Uterus (tissue), 4 donors: ENCODE measurements at places on chromosomes 7 and 10. TPM values are rescaled to one million over a fixed set of nuclear protein-coding genes. Genes with fewer than 3 reads are reported as not detected.

The IQUB gene
- total RNA-seq: not detected

The ACTR3C gene
- total RNA-seq: 8.6 TPM

The WDFY4 gene
- 0.26 TPM for total RNA-seq

The SFTPA1 gene
- not detected for total RNA-seq

The GRM3 gene
- not detected for total RNA-seq

The UNC5B gene
- total RNA-seq: 12.0 TPM

The TSPAN12 gene
- total RNA-seq: 3.1 TPM

The GHRHR gene
- total RNA-seq: not detected

DNA sequence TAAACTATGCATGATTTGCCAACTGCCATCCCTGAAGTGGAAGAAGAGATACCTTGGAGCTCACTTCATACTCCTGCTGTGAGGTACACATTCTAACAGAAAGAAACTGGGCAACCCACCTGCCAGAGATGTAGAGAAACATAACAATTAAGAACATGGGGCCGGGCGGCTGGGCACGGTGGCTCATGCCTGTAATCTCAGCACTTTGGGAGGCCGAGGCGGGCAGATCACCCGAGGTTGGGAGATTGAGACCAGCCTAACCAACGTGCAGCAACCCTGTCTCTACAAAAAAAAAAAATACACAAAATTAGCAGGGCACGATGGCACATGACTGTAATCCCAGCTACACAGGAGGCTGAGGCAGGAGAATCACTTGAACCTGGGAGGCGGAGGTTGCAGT is 402.6 kb upstream of the ANKRD30A start:
- no peak for DNase-seq

- DNase-seq: peak; percentile 36
Measured at GRCh38 chr10:127408733-127409132, 140.4 kb upstream of the NPS start.

DNA sequence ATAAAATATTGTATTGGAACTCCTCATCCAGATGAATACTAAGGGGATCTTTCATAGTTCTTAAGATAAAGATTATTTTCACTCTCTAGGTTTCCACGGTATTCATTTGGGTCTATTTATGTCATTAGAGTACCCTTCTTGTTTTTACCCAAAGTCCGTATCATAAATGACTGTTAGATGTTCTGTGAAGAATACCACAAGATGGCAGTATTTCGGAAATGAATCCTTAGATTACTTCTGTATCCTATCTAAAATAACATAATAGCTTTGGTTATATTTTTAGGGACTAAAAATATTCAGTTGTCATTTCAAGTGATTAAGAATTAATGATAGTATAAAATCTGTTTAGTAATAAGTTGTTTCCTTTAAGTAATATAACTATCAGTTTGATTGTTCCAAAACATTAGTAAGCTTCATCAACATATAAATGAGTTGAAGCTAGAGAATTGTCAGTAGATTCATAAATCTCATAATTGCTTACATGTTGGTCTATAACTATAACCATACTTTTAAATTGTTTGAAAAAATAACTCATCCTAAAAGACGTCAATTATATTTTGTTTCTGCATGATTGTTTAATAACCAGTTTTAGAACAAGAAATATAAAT is 337.5 kb upstream of the KCND2 start:
- DNase-seq: no peak

GRCh38 chr10:86798611-86799010 is 42.2 kb downstream of the BMPR1A start:
- no peak for DNase-seq

DNA sequence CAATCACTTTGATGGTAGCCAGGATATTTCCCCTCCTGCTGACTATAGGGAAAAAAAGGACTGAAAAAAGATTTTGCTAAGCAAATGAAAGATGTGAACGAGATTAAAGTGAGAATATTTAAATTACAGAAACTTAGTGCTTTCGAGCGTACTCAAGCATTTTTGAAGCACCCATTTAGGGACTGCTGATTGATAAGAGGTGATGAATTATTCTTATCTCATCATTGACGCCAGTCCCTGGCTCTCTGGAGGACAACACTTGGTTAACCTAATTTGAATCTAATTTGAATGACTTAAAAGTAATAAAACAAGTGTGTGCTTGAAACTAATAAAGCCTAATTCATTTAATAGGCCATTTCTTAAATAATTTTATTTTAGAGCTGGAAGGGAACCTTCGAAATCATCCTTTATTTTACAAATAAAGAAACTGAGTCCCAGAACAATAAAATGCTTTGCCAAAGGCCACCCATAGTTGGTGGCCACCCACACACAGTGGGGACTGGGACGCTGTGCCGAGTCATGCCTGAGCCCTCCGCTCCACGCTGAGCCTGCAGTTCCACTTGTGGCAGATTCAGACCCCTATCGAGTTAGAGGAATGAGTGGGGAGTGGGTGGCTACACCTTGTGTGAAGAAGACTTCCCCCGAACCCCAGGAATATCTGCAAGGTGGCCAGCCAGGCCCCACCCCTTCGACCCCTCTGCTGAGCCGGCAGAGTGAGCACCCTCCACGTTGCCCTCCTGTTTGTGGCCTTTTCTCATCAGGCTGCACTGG is 61.1 kb upstream of the SAMD8 start:
- peak; percentile 8 for DNase-seq

- no peak for DNase-seq
Measured at GRCh38 chr10:80464557-80465450, 10.7 kb downstream of the TSPAN14 start.

DNA sequence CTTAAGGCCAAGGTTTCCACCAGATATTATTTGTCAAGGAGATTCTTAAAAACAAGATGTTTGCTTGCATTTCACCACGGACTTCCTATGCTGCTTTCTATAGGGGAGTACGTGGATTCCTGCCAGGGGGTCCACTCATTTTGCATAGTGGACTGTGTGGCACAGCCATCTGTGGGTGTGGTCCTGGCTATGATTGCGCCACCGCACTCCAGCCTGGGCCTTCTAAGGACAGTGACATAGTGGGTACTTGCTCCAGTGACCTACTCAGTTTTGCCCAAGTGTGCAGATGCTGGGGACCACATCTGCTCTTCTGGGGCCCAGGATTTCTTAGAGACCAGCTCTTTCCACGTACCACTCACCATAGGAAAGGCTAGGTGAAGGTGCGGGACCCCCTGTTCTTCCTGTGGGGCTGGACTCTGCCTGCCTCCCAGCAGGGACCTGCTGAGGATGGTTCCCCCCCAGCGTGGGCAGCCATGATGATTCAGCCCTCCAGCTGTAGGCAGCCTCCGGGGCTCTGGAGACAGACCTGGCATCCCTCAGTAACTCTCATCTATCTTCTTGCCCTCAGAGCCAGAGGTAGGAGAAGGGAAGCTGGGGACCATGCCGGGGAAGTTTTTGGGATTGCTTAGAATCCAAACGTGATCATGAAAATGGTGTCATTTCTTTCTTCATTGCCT is 42.9 kb downstream of the HK1 start:
- no peak for DNase-seq

DNA sequence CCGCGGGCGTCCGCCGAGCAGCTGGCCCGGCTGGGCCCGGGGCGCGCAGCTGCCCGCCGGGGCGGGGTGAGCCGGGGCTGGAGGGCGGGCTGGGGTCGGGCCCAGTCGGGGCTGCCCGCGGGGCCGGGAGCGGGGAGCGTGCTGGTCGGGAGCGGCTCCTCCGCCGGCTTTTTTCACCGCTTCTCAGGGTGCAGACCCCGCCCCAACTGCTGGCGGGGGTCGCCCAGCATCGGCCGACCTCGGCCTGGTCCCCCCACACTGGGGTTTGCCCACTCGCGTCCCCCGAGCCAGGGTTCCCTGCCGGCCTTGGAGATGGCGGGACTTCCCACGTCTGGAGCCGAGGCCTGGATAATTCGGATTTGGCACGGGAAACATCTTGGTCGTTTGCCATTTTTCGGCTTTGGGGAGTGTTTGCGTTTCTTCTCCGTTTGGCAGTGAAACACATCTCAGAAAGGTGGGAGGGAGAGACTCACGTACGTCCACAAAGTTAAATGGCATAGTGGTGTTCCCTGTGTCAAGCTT is 432 bp downstream of the TMEM248 start:
- peak; percentile 31 for DNase-seq

- no peak for DNase-seq
Measured at GRCh38 chr7:30032310-30033125, 4.3 kb downstream of the PLEKHA8 start.

DNA sequence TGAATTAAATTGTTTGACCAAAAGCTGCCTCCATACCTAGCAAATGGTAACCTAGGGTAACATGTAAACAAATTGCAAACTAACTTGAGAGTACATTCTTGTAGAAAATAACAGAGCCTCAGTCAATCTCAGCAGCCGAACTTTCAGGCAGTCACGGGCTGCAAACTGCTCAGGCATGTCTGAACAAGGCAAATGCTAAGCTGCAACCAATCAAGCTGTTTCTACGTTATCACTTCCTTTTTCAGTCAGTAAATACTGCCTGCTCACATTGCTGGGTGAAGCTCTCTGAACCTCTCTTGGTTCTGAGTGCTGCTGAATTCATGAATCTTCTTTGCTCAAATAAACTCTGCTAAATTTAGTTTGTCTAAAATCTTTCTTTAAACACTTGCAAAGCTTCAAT is 1212.4 kb downstream of the SORCS1 start:
- no peak for DNase-seq

DNA sequence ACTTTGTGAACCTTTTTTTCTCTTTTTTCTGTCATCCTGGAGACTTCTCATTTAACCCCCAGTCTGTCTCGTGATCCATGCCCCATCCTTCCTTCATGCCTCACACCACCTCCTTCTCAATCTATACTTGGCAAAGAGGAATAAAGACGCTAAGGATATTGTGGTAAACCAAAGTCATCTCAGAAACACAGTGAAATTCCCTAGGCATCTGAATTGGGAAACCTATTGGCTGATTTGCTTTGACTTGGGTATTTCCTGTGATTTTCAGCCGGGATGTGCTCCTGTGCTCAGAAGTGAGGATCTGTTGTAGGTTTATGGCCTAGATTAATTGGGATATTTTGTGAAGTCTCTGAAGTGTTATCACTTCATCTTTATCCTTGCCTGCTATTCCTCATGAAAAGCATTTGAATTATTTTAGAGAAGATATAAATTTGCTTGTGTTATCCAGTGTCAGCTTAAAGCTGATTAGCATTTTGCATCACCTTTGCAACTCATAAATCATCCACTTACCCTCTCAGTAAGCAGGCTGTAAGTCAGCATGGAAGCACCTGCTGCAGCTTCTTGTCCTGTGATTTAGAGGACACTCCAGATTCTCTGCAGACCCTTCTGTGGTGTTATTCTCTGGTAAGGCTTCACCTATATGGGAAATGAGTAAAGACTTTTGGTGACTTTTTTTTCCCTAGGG is 138.0 kb downstream of the AUTS2 start:
- no peak for DNase-seq

- no peak for DNase-seq
Measured at GRCh38 chr10:43963793-43964425, 315.2 kb upstream of the ZNF32 start.

GRCh38 chr10:92573091-92573797 is 649 bp downstream of the IDE start:
- DNase-seq: peak; percentile 24

DNA sequence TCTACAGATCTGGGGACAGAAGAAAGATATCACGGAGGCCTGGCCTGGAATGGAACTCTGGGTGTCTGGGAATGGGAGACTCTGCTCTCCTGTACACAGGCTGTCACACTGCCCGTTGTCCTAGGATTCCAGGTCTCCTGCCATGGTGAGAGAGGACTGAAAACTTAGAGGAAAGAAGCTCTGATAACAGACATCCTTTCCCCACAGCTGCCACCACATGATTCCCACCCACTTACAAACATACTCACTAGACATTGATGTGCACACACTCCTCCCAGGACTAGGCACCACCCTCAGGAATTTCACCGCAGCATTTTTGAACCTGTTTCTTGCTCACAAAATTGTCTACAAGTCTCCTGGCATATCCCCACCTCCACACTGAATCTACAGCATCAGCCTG is 5.7 kb downstream of the ZNF92 start:
- DNase-seq: no peak

DNA sequence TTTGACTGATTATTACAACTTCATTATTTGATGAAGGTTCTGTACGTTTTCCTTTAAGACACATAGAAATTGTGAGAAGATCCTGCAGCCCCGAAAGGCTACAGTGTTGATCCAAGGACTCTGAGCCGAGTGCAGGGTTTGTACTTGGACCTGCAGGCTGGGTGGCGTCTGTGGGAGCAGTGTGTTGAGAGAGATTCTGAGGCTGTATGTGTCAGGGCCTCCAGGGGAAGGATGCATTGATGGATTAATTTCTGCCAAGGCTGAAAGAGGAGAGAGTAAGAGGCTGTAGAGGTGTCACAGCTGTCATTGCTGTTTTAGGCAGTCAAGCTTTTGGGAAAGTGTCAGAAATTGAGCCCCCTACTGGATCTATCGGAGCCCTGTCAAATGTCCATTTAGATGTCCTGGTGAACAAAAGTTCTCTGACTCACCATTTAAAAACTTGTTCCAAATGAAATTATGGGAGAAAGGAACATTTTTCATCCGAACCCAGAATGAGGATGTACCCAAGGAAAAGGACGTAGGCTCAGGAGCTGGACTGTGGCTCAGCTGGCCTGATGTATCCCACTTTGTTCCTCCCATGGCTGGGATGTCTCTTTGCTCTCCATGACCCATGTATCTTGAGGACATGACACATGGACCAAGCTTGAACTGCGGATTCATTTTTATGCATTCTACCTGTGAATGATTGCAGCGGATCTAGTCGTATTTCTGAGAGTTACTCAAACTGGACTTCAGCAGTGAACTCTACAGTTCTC is 102.2 kb downstream of the TCF7L2 start:
- no peak for DNase-seq

DNA sequence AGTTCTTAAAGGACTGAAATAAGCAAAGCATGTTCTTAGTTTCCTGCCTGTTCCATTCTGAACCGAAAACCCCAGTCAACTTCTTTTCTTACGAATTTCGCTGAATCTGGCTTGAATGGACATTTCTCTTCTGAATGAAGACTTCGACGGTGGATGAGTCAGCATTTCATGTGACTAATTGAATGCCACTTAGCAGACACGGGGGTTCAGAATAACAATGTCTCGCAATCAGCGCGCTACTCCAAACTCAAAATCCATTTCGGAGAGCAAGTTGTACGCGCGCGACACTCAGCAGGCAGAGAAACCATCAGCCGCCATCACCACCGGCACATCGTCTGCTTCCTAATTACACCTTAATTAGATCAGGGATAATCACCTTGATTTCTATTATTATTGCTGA is 239.0 kb upstream of the KLF6 start:
- DNase-seq: no peak

GRCh38 chr7:130131964-130132875 is 61.9 kb downstream of the KLHDC10 start:
- DNase-seq: no peak

GRCh38 chr10:71712572-71713134 is 6.9 kb downstream of the C10orf105 start:
- DNase-seq: no peak

DNA sequence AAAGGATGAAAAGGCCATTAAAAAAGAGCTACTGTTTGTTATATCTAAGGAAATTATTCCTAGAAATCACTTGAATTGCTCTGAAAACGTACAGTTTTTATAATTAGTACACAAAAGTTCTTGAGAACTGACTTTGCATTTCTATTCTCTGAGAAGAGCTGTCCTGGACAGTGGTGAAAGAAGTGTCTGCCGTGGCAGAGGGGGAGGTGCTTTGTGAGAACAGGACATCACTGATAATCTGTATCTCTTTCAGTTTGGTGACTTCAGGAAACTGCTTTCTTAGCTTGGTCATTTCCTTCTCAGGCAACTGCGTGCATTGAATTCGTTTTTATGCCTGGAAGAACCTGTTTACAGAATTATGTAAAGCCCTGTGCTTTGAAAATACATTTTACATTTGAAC is 52.1 kb downstream of the POLL start:
- no peak for DNase-seq

- DNase-seq: no peak
Measured at GRCh38 chr7:91165846-91166230, 98.4 kb upstream of the FZD1 start.
